ENCODE measurements at places on chromosomes 2 and 18.

DNA sequence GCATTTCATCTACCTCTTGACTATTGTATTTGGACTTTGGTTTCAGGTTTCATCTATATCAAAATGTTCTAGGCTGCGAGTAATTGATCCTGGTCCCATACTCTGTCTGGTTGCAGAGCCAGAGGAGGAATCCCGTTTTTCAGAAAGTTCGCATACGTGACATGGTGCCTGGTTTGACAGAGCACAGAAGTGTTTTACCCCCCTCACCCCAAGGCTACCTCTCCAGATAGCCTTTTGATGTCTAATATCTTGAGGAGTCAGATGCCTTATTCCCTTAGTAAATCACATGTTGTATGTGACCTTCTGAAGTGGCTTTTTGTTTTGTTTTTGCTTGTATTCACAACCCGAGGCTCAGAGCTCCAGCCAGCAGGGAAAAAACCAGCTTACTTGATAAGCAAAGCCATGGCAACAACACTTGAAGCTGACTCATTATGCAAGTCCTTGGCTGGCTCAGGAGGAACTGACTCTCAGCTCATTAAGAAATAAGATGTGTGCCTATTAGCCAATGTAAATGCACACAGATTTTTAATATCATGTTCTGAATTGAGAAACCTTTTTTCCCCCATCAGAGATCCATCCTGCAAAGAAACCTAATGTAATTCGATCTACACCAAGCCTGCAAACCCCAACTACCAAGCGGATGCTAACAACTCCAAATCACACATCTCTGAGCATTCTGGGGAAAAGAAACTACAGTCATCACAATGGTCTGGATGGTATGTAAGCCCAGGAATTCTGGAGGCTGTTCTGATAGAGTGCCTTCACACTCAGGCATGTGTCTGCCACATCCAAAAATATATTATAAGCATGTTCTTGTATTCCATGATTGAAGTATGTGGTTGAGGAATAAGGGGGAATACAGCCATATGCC, 41.4 kb downstream of the OXER1 start:
- DNase-seq = no peak

- peak; percentile 1 for DNase-seq
Measured at GRCh38 chr18:49030692-49031443, 80.1 kb upstream of the SMAD7 start.

DNA sequence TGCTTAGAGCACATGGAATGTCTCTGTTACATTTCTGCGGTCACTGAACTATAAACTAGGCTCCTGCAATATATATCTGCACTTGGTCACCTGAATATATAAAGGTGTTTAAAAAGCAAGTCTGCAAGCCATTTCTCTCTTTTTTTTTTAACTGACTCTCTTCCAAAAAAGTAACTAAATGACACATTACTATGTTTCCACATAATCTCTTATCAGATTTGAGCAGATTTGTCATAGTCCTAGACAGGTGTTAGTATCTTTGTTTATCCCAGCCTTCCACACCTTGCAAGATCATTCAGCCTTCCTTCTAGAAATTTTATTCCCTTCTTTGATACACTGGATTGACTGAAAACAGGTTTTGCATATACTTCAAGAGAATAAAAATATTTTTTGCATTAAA, 86.7 kb upstream of the KLF7 start:
- no peak for DNase-seq

- no peak for DNase-seq
Measured at GRCh38 chr18:44716697-44717163, 36.0 kb downstream of the SETBP1 start.
